ENCODE measurements at places on chromosomes 3 and 15.

GRCh38 chr3:172903642-172904320 lies 153.3 kb downstream of the ECT2 start:
- DNase-seq: no peak

DNA sequence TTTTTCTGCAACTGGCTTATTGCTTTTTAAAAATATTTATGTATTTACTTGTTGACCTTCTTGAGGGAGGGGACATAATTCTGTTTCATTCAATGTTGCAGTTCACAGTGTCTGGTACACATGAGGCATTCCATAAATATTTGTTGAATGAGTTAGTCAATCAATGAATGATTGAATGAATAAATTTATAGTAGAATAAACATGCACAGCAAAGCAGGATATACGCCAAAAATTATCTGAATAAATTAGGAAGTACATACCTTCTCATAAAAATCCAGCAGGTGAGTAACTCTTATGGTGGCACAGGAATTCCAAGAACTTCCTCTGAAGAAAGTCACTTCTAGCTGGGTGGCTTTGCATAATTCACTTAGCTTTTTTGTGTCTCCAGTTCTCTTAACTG lies 469.4 kb upstream of the ATP11B start:
- DNase-seq: no peak

- no peak for DNase-seq
Observed at GRCh38 chr3:194223951-194224350, 88.0 kb downstream of the HES1 start.

- DNase-seq: no peak
Observed at GRCh38 chr3:113773381-113773780, 26.5 kb downstream of the ATP6V1A start.

GRCh38 chr15:100308213-100308600 lies 33.6 kb downstream of the ADAMTS17 start:
- DNase-seq: no peak

- no peak for DNase-seq
Observed at GRCh38 chr3:176341963-176342362, 855.3 kb downstream of the TBL1XR1 start.

DNA sequence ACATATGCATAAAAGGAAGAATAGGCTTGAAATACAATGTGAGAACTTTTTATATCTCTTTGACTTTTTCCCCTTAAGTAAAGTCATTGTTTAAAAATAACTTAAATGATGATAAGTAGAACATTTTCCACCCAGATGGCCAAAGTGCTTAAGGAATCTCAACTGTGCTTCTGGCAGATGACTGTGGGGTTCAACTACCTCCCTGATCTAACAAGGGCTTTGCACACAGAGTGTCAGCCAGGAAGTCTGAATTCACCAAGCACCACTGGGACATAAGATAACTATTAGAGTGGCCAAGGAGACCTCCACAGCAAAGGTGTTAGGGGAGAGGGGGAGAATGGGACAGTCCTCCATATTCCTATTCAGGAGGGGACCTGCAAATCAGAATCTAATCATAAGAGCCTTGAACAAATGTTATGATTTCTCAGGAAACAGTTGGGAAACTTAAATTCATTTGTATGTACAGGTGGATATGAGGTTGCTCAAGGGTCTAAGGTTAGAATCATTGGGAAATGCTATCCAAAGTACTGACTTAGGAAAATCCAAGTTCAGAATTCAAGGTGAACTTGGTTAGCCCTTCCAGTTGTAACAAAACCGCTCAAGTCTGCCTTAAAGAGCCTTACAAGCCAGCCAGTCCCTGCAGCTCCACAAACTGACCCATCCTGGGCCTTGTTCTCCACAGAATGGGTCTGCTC lies at the start of gene FETUB:
Gene FETUB (plus strand): TSS at position 622 of the 695 bp plus-strand sequence. CDS start 62 bp downstream, at position 684.
- no peak for DNase-seq

GRCh38 chr3:170712798-170713197 lies 126.9 kb upstream of the SLC7A14 start:
- no peak for DNase-seq

- no peak for DNase-seq
Observed at GRCh38 chr15:77201665-77202064, 130.8 kb upstream of the TSPAN3 start.

DNA sequence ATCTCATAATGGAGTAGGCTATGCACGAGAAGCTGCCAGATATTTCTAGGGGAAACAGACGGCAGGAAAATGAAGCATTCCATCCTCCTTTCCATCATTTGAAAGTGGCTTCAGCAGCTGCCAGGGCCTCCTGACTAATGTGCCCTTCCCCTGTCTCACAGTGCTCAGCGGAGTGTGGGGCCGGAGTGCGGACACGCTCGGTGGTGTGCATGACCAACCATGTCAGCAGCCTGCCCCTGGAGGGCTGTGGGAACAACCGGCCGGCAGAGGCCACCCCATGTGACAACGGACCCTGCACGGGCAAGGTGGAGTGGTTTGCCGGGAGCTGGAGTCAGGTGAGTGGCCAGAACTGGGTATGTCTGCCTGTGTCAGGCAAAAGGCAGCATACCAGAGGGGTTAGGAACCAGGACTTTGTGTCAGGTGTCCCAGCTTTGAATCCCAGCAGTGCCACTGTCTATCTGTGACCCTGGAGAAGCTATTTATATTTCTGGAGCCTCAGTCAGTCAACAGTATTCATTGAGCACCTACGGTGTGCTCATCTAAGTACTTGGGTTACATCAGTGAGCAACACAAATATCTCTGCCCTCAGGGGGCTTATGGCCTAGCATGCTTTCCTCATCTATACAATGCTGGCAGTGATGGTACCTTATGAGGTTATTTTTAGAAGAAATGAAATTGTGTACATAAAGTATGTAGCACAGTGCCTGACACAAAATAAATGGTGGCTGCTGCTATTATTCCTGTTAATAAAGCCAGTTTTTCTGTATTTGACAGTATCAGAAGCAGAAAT lies 52.4 kb upstream of the NR2E3 start:
- no peak for DNase-seq

GRCh38 chr3:13371100-13372075 lies 48.7 kb downstream of the NUP210 start:
- DNase-seq: no peak

GRCh38 chr15:52480990-52481389 lies 47.7 kb downstream of the MYO5A start:
- no peak for DNase-seq

GRCh38 chr3:51591231-51591630 lies 52.7 kb downstream of the RAD54L2 start:
- DNase-seq: no peak

DNA sequence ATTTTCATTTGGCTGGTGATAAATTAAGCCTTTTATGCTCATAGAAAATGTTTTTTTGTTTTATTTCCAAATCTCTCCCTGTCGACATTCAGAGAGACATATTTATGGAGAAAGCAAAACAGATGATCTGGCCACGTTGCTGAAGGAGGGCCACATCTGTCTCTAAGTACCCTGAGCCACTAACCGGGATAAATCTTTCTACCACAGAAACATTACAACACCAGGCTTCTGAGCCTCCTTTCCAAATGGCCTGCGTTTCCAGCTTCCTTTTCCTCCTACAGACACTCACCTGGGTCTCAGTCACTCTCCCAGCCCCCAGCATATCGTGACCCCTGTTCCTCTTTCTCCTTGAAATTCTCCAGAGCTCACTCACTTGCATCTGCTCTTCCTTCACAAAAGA lies 161.0 kb downstream of the ARRDC4 start:
- no peak for DNase-seq

GRCh38 chr3:170012683-170013400 lies 25.0 kb upstream of the GPR160 start:
- DNase-seq: no peak

- DNase-seq: no peak
Observed at GRCh38 chr3:190512666-190513065, 1.2 kb upstream of the IL1RAP start.

DNA sequence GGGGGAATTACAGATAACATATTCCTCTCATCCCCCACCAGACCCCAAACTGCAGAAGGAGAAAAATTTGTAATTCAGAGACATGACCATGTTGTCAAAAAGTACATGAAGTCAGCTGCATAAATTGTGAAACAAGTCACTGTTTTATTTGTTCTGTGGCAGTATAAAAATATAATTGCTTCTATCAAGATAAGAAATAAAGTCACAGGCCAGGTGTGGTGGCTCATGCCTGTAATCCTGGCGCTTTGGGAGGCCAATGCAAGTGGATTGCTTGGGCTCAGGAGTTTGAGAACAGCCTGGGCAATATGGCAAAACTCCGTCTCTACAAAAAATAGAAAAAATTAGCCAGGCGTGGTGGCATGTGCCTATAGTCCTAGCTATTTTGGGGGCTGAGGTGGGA lies 87.7 kb upstream of the DPH6 start:
- no peak for DNase-seq

DNA sequence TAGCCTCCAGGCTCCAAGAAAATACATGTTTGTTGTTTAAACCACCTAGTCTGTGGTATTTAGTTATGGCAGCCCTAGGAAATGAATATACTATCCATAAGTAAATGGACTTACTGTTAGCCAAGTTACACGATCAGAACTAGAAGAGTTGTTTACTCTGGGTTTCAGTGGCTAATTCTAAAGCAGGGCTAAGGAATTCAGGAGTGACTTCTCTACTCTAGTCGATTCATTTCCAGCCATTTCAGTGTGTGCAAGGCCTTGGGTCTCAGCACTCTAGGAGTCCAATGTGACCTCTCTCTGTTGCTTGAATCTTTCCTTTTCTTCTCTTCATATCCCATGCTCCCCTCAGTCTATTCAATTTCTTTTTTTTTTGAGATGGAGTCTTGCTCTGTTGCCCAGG lies 66.7 kb downstream of the BHLHE40 start:
- DNase-seq: no peak

DNA sequence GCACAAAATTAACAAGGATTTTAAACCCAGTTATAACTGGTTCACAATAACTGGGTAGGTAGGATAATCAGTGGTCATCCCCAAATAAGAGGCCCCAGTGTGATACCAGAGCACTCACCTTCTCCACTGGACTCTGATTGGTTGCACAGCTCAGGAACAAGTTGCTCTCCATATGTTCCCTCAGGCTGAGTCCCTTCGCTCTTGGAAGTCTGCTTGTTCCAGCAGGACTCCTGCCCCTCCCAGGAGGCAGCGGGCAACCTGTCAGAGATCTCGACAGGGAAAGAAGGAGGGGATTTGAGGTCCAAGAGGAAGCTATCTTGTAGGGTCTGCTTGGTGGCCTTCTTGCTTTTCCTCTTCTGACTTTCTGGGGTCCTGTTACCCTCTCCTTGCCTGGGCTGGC lies 51.6 kb upstream of the HEG1 start:
- DNase-seq: no peak

GRCh38 chr15:93428807-93429351 lies 339.9 kb upstream of the RGMA start:
- DNase-seq: no peak

GRCh38 chr15:93141371-93141794 lies 52.4 kb upstream of the RGMA start:
- DNase-seq: peak; percentile 15
